ENCODE measurements at places on chromosomes 2 and 18.

GRCh38 chr2:74390606-74391005 is 10.5 kb upstream of the DCTN1 start:
- H3K27ac ChIP-seq, result no peak overlapping the region
- no peaks in the 10 kb centered on the region for H3K36me3 ChIP-seq
- H3K27me3 ChIP-seq, result no peaks in the 10 kb centered on the region

DNA sequence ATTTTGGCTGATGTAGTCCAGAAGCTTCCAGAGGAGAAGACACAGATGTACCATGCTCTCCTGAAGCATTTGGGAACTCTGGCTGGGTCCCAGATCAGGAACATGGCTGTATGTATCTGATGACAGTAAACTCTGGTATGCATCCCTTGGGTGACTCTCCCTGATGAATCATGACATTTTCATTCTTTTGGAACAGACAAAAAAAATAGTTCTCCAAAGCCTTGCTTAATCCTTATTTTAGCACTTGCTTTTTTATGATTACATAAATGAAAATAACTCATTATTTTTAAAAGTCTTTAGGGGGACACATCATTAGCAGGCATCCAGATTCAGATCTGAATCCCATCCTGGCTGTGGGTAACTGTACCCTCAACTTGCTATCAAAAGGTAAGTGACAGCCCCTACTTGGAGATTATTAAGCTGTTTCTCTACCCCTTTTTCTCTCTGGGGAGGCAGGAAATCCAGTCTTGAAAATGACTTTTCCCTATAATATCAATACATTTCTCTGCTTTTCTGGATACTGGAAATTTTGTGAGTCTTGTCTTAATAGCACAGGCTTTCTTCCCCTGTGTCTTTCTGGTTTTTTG is 23.3 kb downstream of the AOX1 start:
- H3K36me3 ChIP-seq, result no peaks in the 10 kb centered on the region
- H3K4me1 ChIP-seq, result no peaks in the 10 kb centered on the region
- H3K27me3 ChIP-seq, result no peaks in the 10 kb centered on the region
- DNase-seq, result no peak
- H3K27ac ChIP-seq, result no peak overlapping the region

- H3K36me3 ChIP-seq, result no peaks in the 10 kb centered on the region
- DNase-seq, result no peak
These were observed 183.9 kb downstream of the SH3RF3 start for GRCh38 chr2:109312902-109313301.

DNA sequence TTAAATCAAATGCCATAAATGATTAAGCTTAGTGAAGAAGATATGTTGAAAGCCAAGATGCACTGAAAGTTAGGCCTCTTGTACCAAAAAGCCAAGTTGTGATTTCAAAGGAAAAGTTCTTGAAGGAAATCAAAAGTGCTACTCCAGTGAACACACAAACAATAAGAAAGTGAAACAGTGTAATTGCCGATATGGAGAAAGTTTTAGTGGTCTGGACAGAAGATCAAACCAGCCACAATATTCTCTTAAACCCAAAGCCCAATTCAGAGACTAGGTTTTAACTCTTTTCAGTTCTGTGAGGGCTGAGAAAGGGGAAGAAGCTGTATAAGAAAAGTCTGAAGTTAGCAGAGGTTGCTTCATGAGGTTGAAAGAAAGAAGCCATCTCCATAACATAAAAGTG is 101.8 kb upstream of the RPE start:
- no peak overlapping the region for H3K4me3 ChIP-seq
- H3K27me3 ChIP-seq, result no peaks in the 10 kb centered on the region
- H3K27ac ChIP-seq, result no peak overlapping the region
- H3K36me3 ChIP-seq, result no peaks in the 10 kb centered on the region
- no peaks in the 10 kb centered on the region for H3K4me1 ChIP-seq

- H3K4me1 ChIP-seq, result no peaks in the 10 kb centered on the region
- H3K27ac ChIP-seq, result no peak overlapping the region
- H3K4me3 ChIP-seq, result no peak overlapping the region
- H3K36me3 ChIP-seq, result no peaks in the 10 kb centered on the region
- no peaks in the 10 kb centered on the region for H3K27me3 ChIP-seq
These were observed 73.0 kb upstream of the KCTD1 start for GRCh38 chr18:26621161-26622026.

Data from right atrium auricular region (tissue), 2 donors.